ENCODE measurements at places on chromosomes 7 and 10.

DNA sequence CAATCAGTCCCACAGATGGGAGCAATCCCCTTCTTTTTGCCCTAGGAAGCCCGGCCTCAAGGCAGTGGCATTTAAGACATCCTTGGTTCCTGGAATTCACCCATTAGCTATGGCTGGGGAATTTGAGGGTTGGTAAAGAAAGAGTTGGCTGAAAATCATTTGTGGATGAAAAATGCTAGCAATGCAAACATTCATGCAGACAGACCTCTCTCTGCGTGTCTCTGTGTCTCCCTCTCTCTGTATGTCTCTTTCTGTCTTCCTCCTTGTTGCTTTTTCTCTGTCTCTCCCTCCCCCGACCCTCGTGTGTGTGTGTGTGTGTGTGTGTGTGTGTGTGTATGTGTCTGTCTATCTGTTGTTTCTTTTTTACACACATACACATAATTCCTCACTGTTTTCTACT lies 19.4 kb downstream of the LDB3 start:
- DNase-seq: peak; percentile 79

GRCh38 chr10:61047788-61048560 lies 104.0 kb upstream of the RHOBTB1 start:
- DNase-seq: no peak

DNA sequence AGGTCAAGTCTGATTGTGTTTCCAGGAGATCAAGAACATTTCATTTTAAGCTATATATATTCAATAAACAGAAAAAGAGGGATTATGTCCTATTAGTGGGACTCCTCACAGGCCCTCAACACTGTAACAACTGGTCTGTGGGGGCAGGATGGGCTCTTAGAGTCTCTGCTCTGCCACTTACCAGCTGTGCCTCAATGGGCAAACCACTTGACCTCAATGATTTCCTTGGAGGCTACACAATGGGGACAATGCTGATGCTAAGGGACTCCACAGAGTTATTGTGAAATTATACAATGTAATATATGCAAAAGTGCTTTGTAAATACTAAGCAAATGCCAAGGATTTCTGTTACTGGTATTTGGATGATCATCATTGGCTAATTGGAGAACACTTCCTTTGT lies 33.2 kb upstream of the MXI1 start:
- DNase-seq: no peak

DNA sequence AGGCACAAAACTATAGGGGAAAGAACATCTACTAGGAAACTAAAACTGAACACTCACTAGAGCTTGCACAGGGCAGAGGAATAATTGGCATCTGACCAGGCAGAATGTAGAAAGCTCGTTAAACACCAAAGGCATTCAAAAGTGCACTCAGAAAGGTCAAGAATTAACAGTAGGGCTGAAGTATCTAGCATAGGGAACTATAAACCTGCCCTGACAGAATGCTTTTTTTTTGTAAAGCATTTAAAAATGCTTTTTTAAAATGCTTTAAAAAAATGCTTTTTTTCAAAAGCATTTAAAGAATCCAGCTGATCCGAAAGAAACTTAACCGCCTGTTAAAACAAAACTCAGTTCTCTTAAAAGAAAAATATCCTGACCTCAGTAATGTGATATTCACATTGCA lies 74.6 kb upstream of the EGFR start:
- no peak for DNase-seq

- DNase-seq: no peak
Observed at GRCh38 chr7:97126483-97127171, 9.1 kb downstream of the SDHAF3 start.

GRCh38 chr7:35680403-35681013 lies 14.4 kb downstream of the HERPUD2 start:
- no peak for DNase-seq

- no peak for DNase-seq
Observed at GRCh38 chr7:128891942-128892269, 18.6 kb downstream of the KCP start.

GRCh38 chr7:39428221-39428620 lies 138.0 kb upstream of the YAE1 start:
- peak; percentile 69 for DNase-seq

DNA sequence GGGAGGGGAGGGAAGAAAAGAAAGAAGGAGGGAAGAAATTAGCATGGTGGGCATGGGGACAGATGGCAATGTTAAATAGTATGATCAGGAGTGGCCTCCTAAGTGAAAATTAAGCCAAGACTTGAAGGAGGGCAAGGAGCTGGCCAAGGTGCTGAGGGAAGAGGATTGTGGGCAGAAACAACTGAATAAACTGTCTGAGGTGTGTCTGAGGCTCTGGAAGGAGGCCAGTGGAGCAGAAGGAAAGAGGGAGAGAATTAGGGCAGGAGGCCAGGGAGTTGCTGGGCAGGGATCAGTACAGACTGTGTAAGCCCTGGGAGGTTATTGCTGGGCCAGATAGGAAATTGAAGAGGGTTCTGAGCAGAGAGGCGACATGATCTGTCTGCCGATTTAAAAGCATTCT lies 40.6 kb upstream of the VKORC1L1 start:
- DNase-seq: peak; percentile 39

GRCh38 chr10:10302689-10303088 lies 715.0 kb upstream of the CELF2 start:
- DNase-seq: no peak

DNA sequence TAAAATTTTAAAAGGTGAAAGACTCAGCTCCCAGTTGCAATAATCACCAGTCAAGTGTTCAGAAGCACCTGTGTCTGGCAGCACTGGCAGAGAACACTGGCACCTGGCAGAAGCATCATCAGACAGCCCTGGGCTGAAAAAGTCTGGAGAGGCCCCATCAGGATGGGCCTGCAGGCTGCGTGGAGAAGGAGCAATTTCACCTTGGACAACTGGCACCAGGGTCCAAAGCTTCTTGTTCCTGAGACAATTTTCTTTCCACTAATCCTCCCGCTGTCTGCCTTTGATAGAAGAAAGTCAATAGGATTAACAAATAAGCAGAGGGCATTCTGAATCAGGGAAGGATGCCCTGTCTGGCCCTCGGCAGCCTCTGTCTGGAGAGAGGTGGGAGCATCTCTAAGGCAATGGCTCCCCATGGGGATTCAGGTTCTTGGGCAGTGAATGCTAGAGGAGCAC lies 6.5 kb downstream of the COBL start:
- DNase-seq: no peak

- peak; percentile 27 for DNase-seq
Observed at GRCh38 chr10:126908729-126909128, 3.5 kb downstream of the DOCK1 start.

DNA sequence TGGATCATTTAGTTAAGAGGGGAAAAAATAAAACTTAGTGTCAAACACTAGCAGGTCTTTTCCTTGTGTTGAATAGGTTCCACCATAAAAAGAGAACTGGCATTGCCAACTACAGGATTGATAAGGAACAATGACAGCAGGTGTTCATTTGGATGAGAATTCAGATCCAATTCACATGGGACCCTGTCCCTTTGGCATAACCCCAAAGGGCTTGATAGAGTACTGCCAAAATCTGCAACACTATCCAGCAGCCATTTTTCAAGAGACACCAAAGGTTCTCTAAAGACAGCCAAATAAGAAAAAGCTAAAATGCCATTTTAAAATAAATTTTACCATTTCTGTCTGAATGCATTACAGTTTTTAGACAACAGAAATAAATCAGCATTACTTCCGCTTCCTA lies 422.3 kb downstream of the DGKB start:
- no peak for DNase-seq

DNA sequence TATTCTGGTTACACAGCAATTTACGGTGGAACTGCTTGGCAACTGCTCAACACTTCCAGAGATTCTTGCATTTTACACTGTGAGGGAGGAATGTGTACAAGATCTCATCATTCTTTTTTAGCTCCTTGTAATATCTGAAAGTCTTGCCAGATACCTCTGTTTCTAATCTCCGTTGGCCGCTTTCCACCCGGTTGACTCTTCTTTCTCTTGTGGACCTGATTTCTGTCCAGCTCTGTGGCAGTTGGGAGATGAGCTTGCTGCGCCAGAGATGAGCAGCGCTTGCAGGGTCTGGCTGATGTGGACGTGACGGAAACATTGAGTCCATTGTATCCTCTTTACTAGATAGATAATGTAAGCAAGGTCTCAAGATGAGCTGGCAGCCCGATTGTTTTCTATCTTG lies 27.6 kb downstream of the SPAG6 start:
- peak; percentile 6 for DNase-seq
